ENCODE measurements at places on chromosomes 1 and 21.

GRCh38 chr1:109933856-109934711 lies 23.4 kb downstream of the CSF1 start:
- no peak for DNase-seq

DNA sequence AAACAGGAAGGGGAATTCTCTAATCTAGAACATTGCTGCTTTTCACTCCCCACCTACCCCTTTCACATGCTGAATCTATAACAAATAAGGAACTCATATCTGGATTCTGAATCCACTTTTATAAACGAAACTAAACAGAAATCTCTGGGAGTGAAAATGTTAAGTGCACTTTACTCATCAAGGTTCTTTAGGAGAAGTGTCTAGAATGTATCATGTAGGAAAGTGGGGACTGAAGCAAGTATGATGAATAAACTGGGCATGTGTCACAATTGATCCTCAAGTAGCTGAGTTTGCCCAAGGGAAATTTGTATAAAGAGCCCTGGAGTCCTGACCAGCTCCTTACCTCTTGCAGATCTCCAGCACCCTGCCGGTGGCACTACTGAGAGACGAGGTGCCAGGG lies 19.8 kb downstream of the AVPR1B start:
- no peak for DNase-seq

DNA sequence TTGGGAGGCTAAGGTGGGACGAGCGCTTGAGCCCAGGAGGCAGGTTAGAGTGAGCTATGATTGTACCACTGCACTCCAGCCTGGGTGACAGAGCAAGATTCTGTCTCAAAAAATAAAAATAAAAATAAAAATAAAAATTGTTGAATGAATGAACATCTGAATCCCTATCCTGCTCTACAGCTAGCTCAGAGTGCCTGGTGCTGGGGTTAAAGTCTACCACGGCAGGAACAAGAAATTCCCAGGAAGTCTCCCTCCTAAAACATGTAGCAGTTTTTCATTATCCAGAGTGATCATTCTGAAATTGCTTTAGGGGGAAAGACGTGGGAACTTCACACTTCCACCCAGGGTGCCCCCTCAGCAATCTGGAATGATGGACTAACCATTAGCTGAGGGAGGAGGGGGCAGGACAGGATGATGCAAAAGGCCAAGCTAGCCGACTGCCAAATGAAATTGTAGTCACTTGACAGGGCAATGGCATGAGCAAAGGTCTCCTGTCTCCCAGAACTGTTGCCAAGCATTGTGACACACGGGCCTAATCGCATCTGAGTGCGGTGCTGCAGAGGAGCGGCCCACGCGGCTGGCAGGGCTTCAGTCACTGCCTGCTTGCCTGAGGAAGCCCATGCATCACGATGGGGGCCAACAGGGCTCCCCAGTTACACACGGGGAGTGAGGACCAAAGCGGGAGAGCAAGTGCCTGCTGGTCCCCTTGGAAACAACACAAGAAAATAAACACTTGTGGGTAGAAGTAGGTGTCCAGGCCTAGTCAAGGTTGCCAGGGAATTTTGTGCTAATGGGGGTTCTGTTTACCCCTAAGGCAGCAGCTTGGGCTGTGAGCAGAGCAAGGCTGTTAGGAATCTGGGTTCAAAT lies 85.7 kb downstream of the NENF start:
- peak; percentile 87 for DNase-seq

- no peak for DNase-seq
Observed at GRCh38 chr1:246779561-246780175, 55.5 kb downstream of the SCCPDH start.

DNA sequence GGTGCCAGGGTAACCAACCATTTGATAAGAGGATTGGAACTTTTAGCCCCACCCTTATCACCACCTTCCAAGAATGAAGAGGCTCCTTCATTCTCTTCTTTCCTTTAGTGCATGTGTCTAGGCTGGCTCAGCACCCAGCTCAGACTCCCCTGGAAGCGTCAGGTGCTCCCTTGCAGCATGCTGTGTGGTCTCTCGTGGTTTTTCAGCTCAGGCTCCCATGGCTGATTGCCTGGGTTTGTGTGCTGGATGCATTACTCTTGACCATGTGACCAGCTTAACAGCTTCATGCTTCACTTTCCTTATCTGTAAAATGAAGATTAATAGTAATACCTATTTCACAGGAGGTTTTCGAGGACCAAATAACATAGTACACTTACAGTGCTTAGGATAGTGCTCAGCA lies 198.4 kb downstream of the HHAT start:
- no peak for DNase-seq

DNA sequence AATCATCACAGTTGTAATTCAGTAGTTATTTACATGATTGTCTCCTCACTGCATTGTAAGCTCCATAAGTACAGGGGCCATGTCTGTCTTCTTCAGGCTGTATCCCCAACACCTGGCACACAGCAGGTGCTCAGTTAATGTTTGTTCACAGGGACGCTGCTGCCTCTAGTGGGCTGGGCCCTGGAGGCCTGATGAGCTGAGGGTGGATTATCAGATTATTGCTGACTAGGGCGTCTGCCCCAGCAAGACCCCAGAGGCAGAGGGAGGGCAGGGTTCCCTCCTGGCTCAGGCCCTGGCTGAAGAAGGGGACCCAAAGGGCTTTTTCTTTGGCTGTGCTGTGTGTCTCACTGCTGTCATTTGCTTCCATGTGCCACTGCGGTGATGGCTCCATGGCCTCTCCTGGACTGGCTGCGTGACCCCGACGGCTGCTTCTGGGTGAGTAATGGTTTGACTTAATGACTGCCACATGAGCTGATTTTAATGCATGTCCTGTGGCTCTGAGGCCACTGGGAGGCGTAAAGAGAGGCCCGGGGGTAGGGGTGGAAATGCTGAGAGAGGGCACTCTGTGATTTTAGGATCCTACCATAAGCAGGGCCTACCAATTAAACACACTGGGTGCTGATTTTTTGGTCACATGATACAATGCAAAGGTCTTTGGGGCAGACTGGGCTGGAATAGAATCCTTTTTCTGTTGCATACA lies 20.8 kb upstream of the EPB41 start:
- DNase-seq = no peak

Data from cardiac septum (tissue), 1 donor.